Fibroblast of mammary gland (primary cell): ENCODE measurements at places on chromosomes 3 and 15.

DNA sequence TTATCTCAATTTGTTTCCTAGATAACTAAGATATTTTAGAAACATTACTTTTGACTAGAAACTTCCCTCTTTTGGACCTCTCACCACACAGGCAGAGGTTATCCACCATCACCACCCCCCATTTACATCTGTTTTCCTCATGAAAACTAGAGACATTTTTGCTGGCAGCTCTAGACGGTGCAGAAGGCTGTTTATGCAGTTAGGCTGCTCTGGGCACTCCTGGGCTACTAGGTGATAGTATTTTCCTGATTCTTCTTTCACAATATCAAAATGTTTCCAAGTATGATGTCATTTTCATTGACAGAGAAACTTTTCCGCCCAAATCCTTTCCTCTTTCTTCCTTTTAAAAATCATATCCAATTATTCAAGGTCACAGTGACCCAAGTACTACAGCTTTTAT, 67.1 kb downstream of the PLOD2 start:
- peak; percentile 59 for DNase-seq

GRCh38 chr3:129514110-129514509, 14.3 kb upstream of the RHO start:
- no peak for DNase-seq

DNA sequence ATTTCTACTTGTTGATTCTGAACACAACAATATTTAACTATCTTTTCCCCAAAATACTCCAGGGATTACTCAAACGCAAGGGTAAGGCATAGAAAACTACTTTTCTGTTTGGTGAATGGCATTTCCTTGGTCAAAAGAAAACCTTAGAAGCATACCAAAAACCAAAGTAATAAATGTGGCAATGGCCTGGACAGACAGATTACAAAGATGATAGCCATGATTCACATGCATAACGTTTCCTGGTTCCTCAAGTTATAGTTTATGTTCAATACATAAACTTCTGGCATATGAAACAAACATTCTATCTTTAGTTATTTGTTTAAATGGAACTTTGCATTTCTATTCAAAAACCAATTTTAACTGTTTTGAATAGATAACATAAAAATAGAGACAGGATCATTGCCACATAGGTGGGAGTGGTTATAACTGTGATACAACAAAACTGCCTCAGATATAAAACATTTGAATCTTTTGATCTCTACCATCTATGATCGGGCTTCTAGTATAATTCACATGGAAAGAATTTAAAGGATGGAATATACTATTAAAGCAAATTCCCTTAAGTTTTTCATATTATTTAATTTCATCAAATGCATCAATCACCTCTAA, 32.1 kb downstream of the FOXP1 start:
- peak; percentile 23 for DNase-seq

DNA sequence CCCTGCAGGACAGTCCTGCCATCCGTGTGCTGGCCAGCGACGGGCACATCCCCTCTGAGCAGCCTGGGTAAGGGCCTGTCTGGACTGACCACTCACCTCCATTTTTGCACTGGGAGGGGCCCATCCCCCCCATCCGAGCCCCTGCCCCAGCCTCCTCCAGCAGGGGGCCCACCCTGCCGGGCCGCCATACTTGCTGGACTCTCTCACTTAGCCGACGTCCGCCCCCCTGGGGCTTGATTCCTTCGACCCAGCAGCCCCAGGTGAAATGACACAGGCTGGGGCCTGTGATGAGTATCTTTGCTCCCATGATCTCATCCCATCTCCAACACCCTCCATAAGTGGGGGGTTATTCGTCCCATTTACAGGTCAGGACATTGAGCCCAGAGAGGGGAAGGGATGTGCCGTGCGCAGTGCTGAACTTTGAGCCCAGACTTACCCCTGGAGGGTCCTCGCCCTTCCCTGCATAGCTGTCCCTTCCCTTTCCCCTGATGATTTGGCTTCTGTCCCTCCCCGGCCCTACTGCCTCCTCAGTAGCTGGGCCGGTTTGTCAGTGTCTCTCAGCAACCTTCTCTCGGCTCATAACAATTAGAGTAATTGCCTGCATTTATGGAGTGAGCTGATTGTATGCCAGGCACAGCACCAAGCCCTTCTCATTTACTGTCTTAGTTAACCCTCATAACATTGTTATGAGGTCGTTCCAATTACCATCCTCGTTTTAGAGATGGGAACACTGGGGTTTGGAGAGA, 4.2 kb downstream of the LMAN1L start:
- no peak for DNase-seq

GRCh38 chr3:186464424-186465093, 79.6 kb downstream of the CRYGS start:
- no peak for DNase-seq

DNA sequence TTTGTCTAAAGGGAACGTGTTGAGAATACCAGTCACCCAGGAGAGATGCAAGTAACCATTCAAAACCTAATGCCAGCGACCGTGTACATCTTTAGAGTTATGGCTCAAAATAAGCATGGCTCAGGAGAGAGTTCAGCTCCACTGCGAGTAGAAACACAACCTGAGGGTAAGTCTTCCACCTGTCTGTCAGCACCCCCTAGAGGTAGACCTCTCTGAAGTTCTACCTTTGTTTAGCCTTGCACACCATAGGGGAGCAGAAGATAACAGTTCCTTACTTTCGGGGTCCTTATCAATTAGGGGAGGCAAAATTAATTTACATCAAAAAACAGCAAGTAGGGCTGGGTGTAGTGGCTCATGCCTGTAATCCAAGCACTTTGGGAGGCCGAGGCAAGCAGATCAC, 124.4 kb downstream of the HCN4 start:
- no peak for DNase-seq

GRCh38 chr3:25913179-25913578, 123.3 kb downstream of the OXSM start:
- DNase-seq, result no peak

DNA sequence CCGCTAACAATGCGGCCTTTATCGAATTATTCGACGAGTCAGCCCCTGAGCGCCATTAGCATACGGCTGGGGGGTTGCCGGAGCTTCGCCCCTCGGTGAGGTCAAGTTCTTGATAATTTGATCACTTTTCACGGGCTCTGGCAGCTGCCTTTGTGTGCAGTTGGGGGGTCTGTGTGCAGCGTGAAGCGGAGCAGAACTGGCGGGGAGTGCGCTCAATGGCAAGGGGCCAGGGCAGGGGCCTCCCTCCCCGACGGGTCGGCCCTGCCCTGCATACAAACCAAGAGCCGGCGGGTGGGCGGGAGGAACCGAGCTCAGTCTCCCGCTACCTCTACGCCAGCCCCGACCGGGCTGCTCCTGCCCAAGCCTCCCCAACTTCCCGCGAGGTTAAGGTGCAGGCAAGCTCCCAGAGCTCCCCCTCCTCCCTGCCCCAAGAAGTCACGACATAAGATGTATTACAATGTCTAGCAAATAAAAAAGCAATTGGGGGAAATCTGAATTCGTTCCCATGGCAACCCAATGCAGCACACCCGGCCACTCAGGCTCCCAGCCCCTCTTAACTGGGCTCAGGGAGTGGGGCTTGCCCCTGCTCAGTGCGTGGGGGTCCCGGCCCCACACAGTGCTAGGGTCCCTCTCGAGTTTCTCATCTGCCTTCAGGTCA, 34.1 kb upstream of the POLG start:
- no peak for DNase-seq

- DNase-seq, result peak; percentile 73
Measured at GRCh38 chr3:46096336-46096735, 69.1 kb upstream of the XCR1 start.

GRCh38 chr15:40891810-40892446, 2.3 kb upstream of the VPS18 start:
- peak; percentile 46 for DNase-seq

GRCh38 chr3:39905788-39906187, 96.4 kb downstream of the MYRIP start:
- DNase-seq, result no peak

GRCh38 chr15:59537403-59537802, 74.2 kb upstream of the GCNT3 start:
- no peak for DNase-seq

- no peak for DNase-seq
Measured at GRCh38 chr3:135650309-135650708, 315.2 kb upstream of the PPP2R3A start.

- DNase-seq, result no peak
Measured at GRCh38 chr3:37491776-37492175, 317.4 kb upstream of the LRRFIP2 start.

DNA sequence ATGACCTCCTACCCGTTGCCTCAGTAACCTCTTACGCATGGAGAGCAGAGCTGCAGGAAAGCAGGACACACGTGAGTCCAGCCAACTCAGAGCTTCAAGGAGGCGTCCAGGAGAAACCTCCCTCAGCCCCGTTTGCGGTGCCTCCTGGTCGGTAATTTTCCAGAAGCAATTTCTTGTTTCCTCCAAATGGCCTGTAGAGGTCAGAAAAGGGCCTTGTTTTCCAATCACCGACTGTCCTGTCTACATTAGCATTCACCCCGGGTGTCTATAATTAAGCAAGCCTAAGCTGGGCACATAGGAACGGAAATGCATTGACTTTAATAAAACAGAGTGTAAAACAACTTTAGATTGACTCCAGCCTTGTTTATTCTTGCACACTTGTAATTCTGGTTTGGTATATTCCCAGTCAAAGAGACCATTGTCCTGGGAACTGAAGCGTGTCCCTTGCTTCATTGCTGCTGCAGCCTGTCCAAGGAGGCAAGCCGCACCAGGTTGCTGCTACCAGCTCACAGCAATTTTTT, 836.2 kb downstream of the AGBL1 start:
- peak; percentile 31 for DNase-seq

DNA sequence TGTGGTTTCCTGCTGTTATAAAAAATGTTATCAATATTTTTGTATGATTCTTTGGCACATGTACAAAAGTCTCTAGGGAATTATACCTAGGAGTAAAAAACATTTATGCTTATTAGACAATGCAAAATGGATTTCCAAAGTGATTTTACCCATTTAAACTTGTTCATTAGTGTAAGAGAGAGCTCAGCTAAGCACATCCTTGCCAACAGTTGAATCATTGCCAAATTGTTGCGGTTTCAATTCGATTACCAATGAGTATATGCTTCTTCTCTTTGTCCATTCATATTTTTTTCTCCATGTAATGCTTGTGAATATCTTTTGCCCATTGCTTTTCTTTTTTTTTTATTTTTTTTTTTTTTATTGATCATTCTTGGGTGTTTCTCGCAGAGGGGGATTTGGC, 17.2 kb downstream of the CASR start:
- DNase-seq, result no peak

- DNase-seq, result no peak
Measured at GRCh38 chr3:88661433-88661824, 446.0 kb upstream of the EPHA3 start.

DNA sequence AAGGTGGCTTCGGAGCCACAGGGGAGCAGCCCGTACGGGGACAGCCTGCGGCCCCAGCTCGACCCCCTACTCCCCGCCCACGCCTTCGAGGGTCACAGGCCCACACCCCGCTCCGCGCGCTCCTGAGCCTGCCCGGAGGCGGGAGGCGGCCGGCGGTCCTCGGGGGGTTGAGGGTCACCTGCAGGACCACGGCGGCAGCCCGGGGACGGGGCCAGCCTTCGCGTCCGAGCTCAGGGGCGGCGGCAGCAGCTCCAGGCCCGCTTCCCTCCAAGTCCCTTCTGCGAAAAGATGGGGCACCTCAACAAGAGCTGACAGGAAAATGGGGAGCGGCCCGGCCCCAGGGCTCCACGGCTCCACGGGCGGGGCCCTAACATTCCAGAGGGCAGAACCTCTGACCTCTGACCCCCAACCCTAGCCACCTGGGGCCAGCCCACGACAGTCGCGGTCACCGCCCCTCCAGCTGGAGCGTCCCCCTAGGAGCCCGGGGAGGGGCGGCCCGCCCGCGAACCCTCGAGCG, 428 bp downstream of the LYSMD4 start:
- no peak for DNase-seq

GRCh38 chr3:35966629-35967464, 327.5 kb downstream of the ARPP21 start:
- no peak for DNase-seq

DNA sequence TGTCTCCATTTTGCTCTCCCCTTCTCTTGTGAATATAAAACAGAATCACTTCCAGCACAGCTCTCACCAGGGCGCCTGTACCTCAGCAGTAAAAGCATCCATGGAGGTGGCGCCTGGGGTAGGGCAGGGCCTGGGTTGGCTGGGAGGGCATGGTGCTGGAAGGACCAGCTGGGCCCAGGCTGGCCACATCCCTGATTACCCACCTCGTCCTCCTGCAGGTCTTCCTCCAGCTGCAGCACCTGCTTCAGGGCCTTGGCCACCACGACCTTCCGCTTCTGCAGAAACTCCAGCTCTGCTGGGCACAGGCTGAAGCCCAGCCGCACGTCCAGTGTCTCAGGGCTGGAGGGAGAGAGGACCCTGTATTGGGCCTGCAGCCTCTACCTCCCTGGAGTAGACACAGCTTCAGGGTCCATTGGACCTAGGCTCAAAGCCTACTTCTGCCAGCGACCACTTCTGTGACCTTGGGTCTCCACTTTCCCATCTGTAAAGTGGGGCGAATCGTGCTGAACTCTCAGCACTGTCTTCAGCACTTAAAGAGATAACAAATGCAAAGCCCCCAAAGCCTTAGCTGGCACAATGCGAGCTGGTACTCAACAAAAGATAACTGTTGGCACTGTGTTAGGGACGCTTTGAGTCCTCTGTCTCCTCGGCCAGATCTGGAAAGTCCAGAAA, 23.8 kb downstream of the PLA2G4E start:
- DNase-seq, result no peak

GRCh38 chr15:44075535-44075934, 119.5 kb downstream of the FRMD5 start:
- no peak for DNase-seq

DNA sequence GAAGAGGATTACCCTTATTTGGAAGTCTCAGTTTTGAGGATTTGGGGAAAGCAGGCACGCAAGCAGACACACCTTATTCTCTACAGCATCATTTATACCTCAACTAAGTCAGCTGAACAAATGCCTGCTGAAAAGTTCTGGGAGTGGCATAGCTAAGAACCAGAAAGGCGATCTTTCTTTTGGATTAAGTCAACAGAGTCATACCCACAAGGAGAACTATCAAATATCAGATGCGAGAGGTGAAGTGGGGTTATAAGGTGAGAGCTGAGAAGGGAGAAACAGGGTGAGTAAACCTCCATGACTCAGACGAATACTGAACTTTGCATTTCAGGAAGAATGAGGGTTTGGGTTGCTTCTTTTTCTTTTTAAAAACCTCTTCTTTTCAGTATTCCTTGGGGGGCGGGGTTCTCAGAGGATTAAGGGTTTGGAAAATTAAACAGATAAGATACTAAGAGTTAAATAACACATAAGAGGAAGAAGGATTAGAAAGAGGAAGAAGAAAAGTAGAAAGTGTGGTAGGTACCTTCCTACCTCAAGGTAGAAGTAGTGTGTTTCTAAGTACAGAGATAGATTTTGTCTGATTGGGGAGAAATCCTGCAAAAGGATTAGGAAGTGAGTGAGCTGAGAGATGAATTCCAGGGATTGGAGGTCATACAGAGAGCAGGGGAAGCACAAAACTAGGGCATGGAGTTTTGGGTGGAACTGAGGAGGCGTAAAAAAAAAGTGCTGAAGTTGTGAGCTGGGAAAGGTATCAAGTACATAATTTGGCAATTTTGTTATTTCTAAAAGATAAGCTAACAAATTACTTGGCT, 41.3 kb upstream of the ICE2 start:
- DNase-seq, result peak; percentile 43

GRCh38 chr3:45596290-45596791, 1.8 kb downstream of the LIMD1 start:
- DNase-seq, result no peak

- DNase-seq, result no peak
Measured at GRCh38 chr3:65265511-65265910, 577.7 kb upstream of the ADAMTS9 start.

GRCh38 chr3:12729051-12729651, 29.9 kb downstream of the TMEM40 start:
- no peak for DNase-seq

GRCh38 chr3:13772321-13772745, 107.5 kb downstream of the WNT7A start:
- DNase-seq, result no peak
